ENCODE measurements at places on chromosomes 16 and 17. TPM values are rescaled to one million over a fixed set of nuclear protein-coding genes. Genes with fewer than 3 reads are reported as not detected.

- DNase-seq: peak; percentile 35
Measured at GRCh38 chr16:49589544-49590031, 216.0 kb downstream of the C16orf78 start.

IL17C gene
- not detected for total RNA-seq

- DNase-seq: no peak
Measured at GRCh38 chr17:39769974-39770587, 32.3 kb downstream of the GRB7 start.

- DNase-seq: no peak
Measured at GRCh38 chr16:88847654-88848053, 9.1 kb downstream of the GALNS start.

DNA sequence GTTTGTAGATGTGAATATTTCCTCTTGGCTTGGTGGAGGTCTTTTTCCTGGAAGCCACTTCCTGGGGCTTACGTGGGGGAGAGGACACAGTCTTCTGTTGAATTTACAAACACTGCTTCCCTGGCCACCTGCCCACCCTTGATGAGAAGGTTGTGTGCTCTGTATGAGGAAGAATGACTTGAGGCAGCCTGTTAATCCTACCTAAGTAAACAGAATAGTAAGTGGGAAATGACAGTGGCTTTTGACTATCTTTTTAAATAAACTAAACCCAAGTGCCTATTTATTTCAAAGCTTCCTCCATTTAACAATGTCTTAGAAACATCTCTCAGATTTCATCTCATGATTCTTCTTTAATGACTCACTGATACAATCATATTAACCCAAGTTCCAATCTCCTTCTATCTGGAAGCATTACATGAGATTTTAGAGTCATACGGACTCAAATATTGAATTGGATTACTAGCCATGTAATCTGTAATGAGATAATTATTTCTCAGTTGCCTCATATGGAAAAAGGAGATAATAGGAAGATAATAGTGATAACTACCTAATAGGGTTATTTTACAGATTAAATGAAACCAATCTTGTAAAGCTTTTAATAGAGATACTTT, 96.6 kb upstream of the SMIM36 start:
- no peak for DNase-seq

SULT1A1 gene
- 23.2 TPM for total RNA-seq

GRCh38 chr16:57906382-57907316, 64.3 kb downstream of the CNGB1 start:
- DNase-seq: no peak

All from cardiac septum (tissue), 1 donor.